Right renal cortex interstitium (tissue), 3 donors: ENCODE measurements at places on chromosomes 12 and 14.

DNA sequence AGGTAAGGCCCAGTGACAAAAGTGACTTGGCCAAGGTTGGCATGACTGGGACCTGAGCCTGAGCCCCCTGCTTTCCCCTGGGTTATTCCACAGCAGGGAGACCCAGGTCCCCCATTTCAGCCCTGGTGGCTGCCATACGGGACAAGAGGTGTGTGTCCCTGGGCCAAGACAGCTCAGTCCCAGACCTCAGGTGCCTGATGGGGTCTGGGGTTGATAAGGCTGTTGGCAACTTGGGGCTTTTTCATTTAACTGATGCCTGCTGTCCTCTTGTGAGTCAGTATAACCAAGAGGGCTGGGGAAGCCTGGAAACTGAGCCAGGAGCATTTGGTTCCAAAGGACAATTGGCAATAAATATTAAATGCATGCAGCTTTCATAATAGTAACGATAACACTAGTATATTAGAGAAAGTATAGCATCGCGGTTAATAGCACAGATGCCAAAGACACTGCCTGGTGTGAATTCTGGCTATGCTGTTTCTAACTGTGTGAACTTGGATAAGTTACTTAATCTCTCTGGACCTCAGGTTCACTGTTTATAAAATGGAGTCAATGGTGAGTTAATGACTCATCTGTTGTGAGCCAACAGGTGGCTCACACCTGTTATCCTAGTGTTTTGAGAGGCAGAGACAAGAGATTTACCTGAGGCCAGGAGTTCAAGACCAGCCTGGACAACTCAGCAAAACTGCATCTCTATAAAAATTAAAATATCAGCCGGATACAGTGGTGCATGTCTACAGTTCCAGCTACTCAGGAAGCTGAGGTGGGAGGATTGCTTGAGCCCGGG, 898 bp downstream of the SDSL start:
- no peak for DNase-seq

DNA sequence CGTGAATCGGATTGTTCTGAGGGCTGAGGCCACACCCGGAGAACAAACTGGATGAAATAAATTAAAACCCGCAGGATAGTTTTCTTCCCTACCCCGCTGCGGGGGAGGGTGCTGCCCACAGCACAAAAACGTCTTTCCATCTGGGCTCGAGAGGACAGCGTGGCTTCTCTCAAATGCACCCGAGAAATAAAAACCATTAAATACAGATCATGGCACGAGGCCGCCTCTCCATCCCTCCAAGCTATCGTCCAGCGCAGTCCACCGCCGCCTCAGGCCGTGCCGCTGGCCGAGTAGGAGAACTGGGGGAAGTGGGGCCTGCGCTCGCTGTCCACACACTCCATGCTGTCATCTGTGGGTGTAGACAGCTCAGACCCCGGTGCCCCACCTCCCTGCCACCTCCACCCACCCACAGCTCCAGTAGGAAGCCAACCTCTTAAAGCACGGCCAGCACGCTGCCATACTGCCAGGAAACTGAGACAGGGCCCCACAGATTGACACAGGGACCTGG, 17.2 kb downstream of the SIVA1 start:
- DNase-seq = no peak

DNA sequence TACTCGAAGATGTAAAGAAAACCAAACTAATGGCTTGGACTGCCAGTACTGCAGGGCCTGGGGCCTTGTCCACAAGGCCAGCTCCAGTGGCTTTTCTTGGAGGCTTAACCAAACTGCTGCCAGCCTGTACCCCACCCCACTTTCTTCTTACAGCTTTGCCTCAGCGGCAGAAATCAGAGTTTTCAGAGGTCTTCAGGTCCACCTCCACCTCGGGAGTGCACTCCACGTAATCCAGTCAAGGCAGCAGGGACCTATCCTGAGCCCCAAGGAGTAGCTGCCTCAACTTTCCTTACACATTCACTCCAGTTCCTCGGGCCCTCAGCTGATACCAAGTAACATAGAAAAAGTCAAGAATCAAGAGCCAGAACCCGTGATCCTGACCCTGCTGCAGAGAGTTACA, 19.6 kb downstream of the PRMT8 start:
- DNase-seq = no peak

DNA sequence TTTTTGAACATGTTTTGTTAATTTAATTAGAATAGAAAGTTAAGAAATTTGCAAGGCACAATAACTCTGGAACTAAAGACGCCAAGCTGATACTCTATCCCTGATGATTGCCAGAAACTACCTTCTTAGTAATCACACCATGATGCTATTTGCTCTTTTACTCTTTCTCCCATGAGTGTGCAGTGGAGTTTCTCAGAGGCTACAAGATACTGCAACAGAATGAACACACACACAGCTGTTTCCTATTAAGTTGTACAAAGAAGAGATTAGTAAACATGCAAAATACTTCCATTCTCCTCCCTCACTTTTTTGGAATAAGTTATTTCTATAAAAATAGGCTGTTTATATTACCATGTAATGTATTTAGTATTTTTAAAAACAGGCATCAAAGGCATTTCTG, 1367.5 kb downstream of the AACS start:
- no peak for DNase-seq

GRCh38 chr12:50589650-50590435, 85.1 kb downstream of the DIP2B start:
- no peak for DNase-seq

GRCh38 chr14:104322531-104323366, 184.4 kb downstream of the KIF26A start:
- no peak for DNase-seq

- no peak for DNase-seq
These were observed 140.8 kb downstream of the PTCSC3 start for GRCh38 chr14:36035675-36036074.

GRCh38 chr14:100785338-100785615, 40.6 kb upstream of the MEG3 start:
- DNase-seq = no peak
